Activated naive CD8-positive, alpha-beta T cell treated with anti-CD3 and anti-CD28 coated beads, Interleukin-2, amount 50 U/mL, for 16 hours (primary cell): ENCODE measurements at places on chromosomes 2 and 18.

DNA sequence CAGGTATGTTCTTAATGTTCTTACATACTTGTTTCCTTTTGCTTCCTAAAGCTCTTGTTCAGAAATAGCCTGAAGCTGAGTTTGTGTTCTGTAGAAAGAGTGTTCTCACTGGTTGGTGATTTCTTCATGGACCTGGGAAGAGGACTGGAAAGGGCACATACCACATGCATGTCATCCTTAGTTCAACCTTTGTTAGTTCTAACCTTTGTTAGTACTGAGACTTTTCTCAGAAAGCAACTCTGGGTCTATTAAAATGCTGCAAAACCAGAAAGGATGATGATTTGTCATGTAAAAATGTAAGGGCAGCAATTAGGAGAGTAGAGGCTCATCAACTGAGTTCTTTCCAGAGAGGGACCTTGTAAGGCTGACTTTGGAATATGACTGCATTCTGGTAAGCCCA is 2.5 kb upstream of the FAP start:
- no peak for DNase-seq

GRCh38 chr2:235647877-235648276 is 154.0 kb downstream of the AGAP1 start:
- DNase-seq, result no peak

DNA sequence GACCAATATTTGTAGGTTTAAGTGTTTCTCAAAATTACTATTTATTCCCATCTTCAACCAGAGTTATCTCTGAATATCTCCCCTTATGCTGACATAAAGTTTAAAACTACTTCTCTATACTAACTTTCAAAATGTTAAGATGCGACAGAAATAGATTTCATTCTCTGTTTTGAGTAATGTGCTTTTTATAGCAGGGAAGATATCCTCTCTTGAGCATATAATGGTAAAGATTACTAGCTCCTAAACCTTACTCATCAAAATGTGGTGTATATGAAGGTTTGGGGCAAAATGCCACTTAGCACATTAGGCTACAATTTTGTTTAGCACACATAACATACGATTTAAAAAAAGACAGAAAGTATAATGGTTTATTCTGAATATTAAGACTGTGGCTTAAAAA is 54.4 kb downstream of the CWC22 start:
- DNase-seq, result no peak

- DNase-seq, result no peak
Measured at GRCh38 chr2:37091873-37092272, 7.6 kb downstream of the GPATCH11 start.

DNA sequence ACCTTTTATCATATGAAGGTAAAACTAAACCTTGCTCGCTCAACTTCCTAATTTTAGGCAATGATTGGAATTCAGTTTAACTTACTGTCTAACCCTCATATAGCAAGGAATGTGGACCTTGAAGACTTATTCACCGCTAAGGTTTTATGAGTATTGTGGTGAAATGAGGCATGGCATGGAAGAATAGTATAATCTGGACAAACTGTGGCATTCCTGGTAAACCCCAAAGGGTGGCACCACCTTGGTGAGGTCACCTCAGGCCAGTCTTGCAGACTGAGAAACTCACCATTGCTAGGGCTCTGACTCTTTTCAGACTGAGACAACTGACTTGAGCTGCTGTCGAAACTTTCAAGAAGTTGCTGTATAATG is 51.1 kb upstream of the EHBP1 start:
- DNase-seq, result no peak

DNA sequence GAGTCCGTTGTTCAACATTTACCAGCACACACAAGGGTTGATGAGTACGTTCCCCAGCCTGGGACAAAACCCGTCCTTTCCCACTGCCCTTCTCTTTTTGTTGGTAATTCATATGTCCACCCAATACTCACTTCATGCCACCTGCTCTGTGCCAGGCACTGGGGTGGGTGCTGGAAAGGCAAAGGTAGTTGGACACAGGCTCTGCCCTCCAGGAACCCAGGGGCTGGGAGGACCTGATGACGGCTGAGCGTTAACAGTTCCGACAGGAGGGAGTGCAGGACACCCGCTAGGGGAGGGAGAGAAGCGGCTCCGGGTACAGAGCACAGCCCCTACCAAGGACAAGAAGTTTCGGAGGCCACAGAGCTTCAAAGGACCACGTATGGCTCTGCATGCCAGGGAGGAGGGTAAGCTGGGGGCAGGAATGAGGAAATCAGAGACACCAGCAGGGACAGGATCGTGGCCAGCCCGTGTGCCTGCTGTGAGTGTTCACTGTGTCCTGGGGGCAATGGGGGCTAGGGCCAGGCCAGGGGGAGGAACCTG is 134.1 kb upstream of the GPC1 start:
- DNase-seq, result no peak

GRCh38 chr2:46184794-46185583 is 112.2 kb upstream of the EPAS1 start:
- DNase-seq, result no peak

DNA sequence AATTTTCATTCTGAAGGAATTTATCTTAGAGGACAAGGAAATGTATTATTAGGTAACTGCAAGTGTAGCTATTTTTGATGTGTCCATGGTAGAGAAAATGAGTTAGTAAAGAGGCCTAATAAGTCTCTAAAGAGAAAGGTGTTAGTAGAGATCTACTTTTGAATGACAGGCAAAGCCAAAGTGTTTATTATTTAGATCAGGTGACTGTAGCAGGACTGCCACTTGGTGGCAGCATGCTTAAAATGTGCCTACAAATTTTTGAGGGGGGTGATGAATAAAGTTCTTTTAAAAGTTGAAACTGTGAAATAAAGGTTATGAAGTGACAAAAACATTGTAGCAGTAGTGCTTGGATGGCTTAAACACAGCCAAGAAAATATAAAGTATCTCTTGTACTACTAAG is 421.5 kb upstream of the MEIS1 start:
- no peak for DNase-seq

GRCh38 chr2:54641988-54642387 is 81.5 kb upstream of the EML6 start:
- no peak for DNase-seq

DNA sequence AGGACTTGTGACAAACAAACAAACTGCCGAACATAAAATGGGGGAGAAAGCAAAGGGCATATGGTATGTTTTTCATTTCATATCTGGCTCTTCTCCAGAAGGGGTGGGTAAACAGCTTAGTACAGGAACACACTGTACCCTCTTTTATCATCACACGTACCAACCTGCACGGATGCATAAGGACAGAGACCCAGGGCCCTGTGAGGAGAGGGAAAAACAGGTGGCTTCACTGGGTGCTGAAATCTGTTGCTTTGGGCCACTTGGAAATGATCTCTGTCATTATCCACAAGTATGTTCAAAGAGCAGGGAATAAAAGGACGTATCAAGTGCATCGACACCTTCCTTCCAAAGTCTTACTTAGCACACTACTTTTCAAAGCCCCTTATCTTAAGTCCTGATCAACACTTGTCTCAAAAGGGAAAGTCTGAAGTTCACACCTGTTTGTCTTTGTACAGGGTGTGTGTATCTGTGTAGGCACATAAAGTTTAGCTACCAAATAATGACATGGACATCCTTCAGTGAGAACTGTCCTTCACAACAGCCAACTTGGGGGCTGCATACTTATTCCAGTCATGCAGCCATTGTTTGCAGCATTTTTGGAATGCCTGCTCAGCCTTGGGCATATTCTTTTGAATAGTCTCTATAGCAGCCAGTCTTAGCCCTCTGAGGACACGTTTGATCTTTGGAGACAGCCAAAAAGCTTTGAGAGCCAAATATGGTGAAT is 60.6 kb downstream of the IRS1 start:
- DNase-seq, result no peak

DNA sequence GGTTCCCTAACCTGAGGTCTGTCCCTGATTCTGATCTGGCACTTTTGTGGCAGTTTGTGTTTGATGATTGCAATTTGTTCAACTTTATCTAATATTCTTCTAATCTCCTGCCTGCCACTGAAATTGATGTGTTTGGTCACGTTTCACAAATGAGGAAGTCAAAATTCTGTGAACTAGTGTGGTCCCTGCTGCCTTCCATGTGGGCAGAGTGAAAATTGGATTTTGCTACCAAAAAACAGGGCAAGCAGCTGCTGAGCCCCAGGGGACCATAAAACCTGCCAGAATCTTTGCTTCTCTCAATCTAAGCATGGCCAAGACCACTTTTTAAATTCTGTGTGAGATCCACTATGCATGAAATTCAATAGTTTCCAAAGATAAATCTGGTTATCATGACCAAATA is 195.5 kb upstream of the CYRIA start:
- DNase-seq, result no peak

- no peak for DNase-seq
Measured at GRCh38 chr2:237264480-237265219, 149.3 kb downstream of the COL6A3 start.

- DNase-seq, result no peak
Measured at GRCh38 chr2:54783349-54783748, 59.9 kb downstream of the EML6 start.

GRCh38 chr2:5464657-5465056 is 227.5 kb upstream of the SOX11 start:
- DNase-seq, result no peak

GRCh38 chr2:207133458-207133819 is 32.3 kb downstream of the KLF7 start:
- no peak for DNase-seq
